CD4-positive, alpha-beta T cell treated with Interleukin-4 for 1 hour (primary cell): ENCODE measurements at places on chromosomes 12 and 14.

GRCh38 chr14:56216626-56217379 is 98.6 kb downstream of the PELI2 start:
- no peak for DNase-seq

DNA sequence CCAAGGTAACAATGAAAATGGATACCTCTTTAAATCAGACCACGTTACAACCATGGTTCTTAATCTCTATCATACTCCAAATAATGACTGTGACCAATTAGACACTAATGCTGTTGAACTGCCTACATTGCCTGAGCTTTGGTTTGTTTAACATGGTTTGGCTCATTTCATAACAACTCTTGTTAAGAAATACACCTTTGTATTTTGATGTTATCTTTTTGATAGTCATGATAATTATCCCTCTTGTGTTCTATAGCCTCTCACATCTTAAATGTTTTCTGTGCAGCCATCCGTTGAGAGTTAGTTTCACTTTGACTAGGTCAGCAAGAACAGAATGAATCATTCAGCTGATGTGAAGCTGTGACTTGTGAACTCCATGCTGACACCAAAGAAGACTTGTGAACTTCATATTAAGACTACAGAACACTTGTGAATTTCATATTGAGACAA is 75.5 kb upstream of the RERGL start:
- no peak for DNase-seq

GRCh38 chr12:124994437-124994975 is 1.1 kb downstream of the BRI3BP start:
- peak; percentile 40 for DNase-seq

DNA sequence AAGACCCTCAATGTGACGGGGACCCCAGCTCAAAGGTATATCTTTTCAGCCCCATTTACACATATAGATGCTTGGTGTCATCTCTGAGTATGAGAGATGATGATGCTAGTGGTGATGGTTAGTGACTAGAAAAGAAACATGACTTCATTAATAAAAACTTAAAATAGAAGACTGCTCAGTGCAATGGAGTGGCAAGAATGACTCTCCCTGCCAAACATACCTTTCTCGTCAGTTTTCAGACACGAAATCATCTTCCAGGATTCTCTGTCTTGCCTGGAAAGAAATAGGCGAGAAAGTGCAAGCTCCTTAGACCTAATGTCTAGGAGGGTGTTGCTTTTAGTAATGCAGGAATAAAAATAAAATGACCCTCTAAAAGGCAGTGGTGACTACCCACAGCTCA is 71.7 kb downstream of the TPH2 start:
- DNase-seq, result no peak

- no peak for DNase-seq
Measured at GRCh38 chr12:121805171-121806008, 1.6 kb downstream of the SETD1B start.

GRCh38 chr12:28568704-28569103 is 378.4 kb downstream of the CCDC91 start:
- no peak for DNase-seq

DNA sequence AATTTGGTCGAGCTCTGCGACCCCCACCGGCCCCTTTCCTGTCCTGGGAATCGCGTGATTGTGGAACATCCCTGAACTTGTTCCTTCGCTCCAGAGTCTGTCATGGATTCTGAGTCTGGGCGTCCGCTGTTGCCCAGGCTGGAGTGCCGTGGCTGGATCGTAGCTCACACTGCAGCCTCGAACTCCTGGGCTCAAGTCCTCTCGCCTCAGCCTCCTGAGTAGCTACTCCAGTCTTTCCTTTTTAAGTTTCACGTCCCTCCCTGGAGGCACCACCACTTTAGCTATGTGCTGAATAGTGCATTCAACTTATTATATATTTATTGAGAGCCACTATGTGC is 698 bp downstream of the ACOT6 start:
- DNase-seq, result no peak

DNA sequence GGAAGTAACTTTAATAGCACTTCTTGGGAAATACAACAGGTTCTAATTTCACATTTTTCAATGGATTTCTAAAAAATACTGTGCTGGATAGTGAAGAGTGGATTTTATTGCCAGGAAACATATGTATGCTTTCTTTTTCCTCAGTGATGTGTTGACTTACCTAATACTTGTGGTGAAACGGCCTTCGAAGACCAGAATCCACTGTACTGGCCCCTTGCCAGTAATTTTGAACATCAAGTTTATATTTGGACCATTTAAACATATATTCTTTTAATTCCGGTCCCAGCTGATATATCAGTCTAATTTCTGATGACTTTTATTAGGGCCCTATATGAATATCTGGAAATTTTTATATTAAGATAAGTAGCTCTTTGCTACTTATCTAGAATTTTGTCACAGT is 1.8 kb downstream of the MSRB3 start:
- DNase-seq, result no peak

DNA sequence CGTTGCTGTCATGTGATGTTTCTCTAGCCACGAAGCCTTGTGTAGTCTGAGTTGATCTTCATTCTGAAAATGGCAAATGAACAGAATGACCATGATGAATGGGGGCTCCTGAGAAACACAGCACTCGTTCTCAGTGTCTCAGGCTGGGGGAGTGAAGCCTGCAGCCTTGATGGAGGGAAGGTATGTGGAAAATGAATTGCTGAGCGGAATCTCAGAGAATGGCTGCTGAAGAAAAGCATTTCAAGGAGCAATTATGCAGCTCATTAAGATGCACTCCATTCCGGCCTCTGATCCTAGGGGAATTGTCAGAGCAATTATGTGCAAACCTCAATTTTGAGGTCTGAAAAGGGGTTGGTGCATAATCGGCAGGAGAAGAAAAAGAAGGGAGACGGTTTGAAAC is 167.1 kb downstream of the CHST11 start:
- no peak for DNase-seq

- DNase-seq, result no peak
Measured at GRCh38 chr12:76685246-76685678, 78.7 kb upstream of the ZDHHC17 start.

GRCh38 chr14:19743256-19743655 is at the start of gene OR4Q3:
TSS of gene OR4Q3 (plus strand) at chr14:19743571.
- no peak for DNase-seq

GRCh38 chr14:66284346-66284745 is 201.8 kb upstream of the CCDC196 start:
- no peak for DNase-seq

DNA sequence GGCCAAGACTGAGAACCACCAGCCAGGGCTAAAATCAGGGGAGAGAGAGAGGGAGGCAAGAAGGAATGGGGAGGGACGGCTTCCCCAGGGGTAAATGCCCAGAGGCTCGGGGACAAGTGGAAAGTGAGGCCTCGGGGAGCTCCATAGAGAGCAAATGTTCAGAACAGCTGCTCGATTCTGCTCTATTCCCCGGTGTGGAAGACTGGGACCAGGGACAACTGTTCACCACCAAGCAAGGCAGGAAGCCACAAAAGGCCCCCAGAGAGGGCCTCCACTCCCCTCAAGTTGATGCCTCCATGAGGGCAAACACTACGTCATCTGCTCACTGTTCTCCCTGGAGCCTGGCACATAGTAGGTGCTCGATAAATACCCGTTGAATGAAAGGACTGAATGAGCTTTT is 53.5 kb downstream of the IRF2BPL start:
- no peak for DNase-seq

- DNase-seq, result no peak
Measured at GRCh38 chr14:32259368-32260013, 56.4 kb upstream of the RNU6-8 start.

GRCh38 chr12:102961466-102961855 is 4.0 kb downstream of the ASCL1 start:
- no peak for DNase-seq

- DNase-seq, result no peak
Measured at GRCh38 chr14:39218171-39218769, 15.4 kb upstream of the MIA2 start.

DNA sequence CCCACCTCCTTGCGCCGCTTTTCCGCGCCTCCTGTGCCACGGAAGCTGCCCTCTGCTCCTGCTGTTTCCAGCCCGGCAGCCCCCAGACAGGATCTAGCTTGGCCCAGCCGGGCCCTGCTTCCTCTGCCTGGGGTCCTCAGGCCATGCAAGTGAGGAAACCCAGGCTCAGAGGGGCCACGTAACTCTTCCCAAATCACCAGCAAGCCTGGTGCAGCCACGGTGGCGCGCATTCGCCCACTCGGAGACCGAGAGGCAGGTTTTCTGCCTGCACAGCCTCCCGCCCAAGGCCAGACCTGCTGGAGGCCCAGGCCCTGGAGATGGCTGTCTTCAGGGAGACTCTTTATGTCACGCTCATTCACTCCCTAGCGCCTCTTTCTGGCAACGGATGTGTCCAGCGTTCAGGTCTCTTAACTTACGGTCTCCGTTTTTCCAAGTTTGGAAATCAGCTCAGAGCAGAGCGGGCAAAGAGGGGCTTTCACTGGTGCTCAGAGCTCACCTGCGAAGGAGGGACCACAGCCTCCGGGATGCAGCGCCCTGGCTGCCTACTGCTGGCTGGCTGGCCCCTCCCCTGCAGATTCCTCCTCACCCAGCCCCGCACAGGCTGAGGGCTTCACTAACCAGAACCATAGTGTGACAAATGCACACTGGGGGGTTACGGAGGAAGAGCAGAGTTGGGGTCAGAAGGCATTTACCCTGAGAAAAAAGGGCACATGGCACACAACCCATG is 20.6 kb upstream of the CEP170B start:
- DNase-seq, result no peak

DNA sequence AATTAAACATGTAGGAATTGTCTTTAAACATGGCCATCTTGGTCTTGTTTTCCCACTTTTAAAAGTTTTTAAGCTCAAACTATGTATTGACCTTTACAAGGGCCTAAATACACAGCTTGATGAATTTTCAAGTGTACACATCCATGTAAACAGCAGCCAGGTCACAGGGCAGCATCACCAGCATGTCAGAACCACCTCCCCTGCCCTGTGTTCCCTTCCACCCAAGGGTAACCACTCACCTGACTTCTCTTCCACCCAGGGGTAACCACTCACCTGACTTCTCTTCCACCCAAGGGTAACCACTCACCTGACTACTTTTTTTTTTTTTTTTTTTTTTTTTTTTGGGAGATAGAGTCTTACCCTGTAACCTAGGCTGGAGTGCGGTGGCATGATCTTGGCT is 4.6 kb downstream of the FBXW8 start:
- DNase-seq, result no peak

GRCh38 chr14:37093364-37093763 is 79.0 kb downstream of the SLC25A21 start:
- DNase-seq, result no peak

DNA sequence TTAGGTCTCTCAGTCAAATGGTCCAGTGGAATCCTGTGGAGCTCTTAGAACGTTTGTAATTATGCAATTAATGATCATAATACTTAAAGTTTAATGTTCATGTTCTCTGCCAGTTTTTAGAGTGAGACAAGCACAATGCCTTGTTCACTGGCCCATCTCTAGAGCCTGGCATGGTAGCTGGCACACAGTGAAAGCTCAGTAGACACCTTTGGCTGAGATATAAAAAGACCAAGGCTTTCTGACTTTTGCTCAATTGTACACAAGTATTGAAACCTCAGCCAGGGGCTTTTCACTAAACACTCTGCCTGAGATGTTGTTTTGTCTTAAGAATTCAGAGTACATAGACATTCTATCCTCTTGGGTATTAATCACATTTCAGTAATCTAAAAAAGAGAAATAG is 241.8 kb upstream of the ATP2B1 start:
- peak; percentile 44 for DNase-seq

- no peak for DNase-seq
Measured at GRCh38 chr12:851913-852312, 97.6 kb downstream of the RAD52 start.

DNA sequence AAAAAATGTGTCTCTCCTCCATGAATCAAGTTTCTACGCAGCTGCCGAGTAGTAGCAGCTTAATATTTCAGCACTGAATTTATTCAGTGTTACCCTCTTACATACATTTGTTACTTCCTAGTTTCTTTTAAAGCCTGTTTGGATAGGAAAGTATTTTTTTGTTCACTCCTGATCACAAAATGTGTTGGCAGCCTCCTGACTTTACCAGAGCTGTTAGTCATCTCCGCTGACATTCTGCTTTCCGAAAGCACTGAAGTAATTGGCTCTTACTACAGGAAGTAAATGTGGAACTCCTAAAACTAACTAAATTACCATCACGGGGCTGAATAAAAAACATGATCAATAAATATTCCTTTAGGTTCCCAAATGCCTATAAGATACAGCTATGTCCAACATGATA is 225.5 kb downstream of the EPS8 start:
- peak; percentile 43 for DNase-seq

GRCh38 chr14:105315211-105315721 is 718 bp downstream of the PACS2 start:
- peak; percentile 55 for DNase-seq

GRCh38 chr14:70239802-70240201 is 51.1 kb upstream of the SLC8A3 start:
- DNase-seq, result no peak

DNA sequence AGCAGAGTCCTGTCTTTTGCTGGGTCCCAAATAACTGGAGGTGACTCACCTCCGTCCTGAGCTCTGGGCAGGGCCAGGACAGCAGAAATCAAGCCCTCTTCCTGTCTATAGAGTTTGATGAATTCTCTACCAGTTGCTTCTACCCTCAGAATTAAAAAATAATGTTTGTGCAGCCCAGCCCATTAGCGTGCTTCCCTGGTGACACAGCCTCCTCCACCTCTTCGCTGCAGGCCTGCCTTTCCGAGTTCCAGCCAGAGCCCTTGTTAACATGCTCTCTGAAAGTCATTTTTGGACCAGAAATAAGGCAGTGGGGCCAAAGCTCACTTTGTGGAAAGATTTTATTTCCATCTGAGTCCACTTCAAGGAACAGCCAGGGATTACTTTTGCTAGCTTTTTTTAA is 94.0 kb downstream of the TBX5 start:
- DNase-seq, result no peak

DNA sequence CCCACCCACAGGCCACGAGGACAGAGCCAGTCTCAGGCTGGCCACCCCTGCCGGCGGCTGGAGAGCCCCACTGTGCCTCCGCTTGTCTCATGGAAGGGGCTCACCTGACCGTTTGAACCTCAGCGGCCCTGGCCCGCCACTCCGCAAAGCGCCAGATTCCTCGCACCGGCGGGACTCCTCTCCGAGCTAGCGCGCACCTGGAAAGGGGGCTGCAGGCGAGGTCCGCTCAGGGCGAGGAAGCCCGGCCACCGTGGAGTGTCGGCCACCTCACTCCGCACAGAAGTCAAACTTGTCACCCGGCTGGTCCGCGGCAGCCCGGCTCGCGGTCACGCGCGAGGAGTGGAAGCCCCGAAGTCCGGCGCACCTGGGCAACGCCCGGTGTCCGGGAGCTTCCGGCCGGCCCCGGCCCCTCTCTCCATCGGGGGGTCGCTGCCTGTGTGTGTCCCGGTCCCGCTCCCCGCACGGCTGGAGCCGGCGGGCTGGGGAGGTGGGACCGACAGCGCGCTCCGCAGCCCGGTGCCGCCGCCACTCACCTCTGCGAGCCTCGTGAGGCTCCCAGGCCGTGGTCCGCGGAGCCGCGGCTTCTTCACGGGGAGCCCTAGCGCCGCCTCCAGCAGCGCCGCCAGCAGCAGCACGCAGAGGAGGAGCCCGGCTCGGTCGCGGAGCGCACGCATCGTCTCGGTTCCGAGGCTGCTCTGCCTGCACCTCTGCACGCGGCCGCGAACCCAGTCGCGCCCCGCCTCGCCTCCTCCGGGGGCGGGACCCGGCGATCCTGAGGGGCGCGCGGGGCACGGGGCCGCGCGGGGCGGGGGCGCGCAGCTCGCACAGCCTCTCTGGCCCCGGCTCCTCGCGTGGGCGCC is at the start of gene ISM2:
Gene ISM2, minus strand, starts transcription at position 697 of the 860 bp plus-strand sequence. Its CDS starts 23 bp downstream, at position 674.
- DNase-seq, result peak; percentile 24

GRCh38 chr14:98822917-98823316 is 449.1 kb downstream of the BCL11B start:
- no peak for DNase-seq
